ENCODE measurements at places on chromosomes 1 and 21.

GRCh38 chr21:45417256-45417950 is 12.4 kb downstream of the COL18A1 start:
- no peak for DNase-seq

- DNase-seq = no peak
These were observed 51.0 kb upstream of the POU2F1 start for GRCh38 chr1:167169642-167170041.

- DNase-seq = no peak
These were observed 9.1 kb downstream of the EXO1 start for GRCh38 chr1:241857131-241857530.

DNA sequence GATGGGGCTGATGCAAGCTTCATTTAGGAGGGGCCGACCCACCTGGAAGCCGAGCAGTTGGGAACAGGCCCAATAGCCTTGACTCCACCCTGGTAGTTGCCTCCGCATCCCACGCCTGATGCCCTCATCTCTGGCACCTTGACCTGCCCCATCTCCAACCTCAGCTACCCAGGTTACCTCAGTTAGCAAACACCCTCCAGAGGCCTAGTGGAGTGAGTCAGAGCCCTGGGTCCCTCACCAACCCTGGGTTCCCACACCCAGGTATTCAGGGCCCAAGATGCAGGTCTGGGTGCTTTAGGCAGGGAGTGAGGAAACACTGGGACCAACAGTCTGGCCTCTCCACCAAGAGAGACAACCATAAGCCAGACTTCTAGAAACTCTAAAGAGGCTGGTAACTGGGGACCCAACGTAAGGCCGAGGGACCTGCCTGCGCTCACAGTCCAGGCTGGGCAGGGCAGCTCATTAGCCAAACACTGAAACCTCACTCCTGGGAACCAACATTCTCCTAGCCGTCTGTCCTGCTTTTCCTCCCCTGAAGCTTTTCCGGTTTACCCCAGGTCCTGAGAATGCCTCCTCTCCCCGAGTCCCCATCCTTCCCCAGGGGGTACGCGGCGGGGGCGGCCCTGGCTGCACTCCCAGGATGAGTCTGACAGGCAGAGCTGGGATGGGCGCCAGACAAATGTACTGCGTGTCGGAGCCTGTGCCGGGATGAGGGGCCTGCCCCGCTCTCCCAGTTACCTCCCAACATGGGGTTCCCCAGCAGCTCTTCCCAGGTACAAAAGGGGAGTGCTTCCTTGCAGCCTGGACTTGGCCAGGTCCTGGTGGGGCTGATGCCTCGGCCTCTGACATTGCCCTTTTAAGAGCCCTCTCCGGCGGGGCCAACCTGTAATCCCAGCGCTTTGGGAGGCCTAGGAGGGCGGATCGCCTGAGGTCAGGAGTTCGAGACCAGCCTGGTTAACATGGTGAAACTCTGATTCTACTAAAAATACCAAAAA is 8.9 kb upstream of the CELSR2 start:
- DNase-seq = peak; percentile 71

GRCh38 chr1:224594360-224594759 is 21.8 kb upstream of the CNIH3 start:
- no peak for DNase-seq

- no peak for DNase-seq
These were observed 10.6 kb downstream of the SLC19A1 start for GRCh38 chr21:45531393-45532215.

DNA sequence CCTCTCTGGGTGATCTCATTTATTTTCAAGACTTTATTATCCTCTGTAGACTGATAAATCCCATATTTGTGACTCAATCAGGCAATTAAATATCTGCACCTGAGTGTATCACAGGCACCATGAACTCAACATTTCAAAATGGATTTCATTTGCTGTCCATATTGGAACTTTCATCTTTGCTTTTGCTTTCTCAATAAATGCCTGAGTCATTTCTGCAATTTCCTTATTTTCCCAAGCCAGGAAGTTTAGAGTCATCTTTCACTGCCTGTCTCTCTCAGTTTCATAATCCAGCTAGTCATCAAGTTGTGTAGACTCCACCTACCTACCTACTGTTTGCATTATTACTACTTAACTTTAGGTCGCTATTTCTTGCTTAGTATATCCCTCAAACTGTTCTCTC is 540.9 kb downstream of the LMO4 start:
- no peak for DNase-seq

DNA sequence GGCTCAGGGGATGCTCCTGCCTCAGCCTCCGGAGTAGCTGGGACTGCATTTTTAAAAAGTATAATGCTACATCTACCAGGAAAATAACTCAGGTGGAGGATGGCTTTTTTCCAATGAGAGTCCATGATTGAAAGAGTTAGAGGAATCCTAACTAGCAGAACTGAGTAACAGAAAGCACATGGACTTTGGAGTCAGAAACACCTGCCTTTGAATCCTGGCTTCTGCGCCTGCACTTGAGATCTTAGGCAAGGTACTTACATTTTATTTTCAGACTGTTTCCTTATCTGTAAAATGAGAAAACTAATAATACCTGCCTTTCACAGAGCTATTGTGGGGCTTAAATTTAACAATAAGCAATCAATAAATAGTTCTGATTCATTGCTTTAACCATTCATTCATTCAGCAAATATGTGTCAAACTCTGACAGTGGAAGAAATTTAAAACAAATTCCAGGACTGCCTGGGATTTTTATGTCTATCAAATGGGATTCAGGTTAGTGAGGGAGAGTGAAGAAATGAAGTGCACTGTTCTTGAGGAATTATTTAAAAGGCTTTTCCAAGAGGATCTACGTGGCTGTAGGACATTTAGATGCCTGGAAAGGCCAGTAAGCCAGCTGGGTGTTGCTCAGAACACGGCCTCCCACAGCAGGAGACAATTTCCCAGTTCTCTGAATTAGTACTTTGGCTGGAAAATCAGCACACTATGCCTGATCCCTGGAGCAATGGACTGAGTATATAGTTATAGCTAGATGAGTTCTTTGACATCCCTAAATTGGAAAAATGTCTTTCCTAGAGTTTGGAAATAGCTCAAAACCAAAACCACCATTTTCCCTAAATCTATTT is 12.8 kb upstream of the LBR start:
- no peak for DNase-seq

- no peak for DNase-seq
These were observed 396.6 kb downstream of the BRINP2 start for GRCh38 chr1:177567393-177567792.

DNA sequence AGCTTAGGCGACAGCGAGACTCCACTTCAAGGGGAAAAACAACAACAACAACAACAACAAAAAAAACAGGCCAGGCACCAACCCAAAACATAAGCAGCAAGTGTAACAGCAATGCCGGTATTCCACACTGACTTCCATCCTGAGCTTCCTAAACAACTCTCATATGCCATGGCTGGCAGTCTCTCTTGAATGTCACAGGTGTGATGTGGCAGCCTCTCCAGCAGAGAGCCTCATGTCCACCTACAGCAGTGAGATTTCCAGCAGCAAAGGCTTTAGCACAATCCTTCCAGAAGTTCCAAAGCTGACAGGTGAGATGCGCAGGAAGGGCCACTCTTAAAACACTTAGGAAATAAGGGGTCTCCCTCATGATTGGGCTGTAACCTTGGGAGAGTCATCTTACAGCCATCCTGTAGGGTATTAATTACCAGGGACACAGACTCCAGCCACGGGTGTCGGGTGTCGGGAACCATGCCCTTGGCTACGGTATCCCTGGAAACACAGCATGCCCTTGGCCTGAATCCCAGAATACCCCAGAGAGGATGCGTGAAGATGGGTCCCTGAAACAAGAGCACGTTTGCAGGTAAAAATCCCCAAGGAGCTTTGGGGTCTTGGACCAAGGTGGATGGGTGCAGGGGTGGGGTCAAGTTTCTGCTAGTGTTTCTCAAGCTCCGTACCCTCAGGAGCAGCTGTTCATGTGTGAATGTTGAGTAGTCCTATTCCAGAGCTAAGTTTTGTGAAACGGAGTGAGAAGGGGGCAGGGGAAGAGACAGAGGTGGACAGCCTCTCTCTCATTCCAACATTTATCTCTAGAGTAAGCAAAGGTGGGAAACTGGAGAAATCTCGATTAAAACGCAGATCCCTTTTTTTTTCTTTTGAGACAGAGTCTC is 31.4 kb downstream of the CLSTN1 start:
- DNase-seq = no peak

DNA sequence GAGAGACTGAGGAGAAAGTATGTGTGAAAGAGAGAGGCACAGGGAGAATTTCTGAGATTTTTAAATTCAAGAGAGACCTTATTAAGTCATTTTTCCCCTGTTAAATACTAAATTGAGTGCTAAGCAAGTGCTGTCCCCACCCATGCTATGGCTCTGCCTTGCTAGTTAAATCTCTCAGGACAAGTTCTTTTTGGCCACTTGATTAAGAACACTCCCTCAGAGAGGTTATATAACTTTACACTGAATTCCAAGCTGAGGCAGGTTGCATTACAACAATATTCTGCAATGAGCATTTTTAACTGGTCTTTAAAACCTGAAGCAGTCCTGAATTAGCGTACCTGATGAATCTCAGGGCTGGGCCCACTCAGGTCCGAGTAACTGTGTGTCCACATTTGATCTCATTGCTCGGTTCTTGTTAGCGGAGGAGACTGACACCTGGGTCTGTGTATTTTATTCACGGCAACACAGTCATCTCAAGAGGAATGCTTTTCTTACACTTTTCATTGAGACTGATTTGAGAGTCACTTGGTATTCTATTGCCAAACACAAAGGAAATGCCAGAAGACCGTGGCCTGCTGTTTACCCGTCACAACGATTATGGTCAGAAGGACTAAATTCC is 187.6 kb upstream of the ST6GALNAC5 start:
- DNase-seq = no peak

DNA sequence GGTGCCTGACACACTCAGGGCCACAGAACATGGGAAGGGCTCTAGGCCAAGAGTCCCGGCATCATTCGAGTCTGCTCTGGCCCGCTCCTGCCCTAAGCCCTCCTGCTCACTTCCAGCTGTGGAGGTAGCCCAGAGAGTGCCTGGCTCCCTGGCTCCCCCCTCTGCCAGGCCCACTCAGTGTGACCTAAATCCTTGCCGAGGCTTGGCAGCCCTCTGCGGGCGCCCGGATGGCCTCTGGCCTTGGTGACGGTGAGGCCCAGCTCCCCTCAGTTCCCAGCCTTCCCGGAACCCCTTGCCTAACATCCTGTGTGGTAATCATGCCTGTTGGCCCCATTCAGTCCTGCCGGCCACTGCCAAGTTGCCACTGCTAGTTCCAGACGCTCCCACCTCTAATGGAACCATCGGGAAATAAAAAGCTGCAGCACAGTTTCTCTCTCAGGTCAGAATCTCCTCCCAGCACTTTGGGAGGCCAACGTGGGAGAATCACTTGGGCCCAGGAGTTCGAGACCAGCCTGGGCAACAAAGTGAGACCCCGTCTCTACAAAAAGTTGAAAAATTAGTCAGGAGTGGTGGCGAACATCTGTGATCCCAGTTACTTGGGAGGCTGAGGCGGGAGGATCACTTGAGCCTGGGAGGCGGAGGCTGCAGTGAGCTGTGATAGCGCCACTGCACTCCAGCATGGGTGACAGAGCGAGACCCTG is 1.2 kb upstream of the H6PD start:
- DNase-seq = peak; percentile 32

- DNase-seq = no peak
These were observed 96.9 kb upstream of the SGIP1 start for GRCh38 chr1:66437136-66437401.

GRCh38 chr1:241612533-241613477 is 27.4 kb downstream of the CHML start:
- DNase-seq = no peak

- no peak for DNase-seq
These were observed 6.0 kb upstream of the BCAS2 start for GRCh38 chr1:114587203-114587991.

GRCh38 chr1:245856944-245857531 is 650.0 kb downstream of the SMYD3 start:
- DNase-seq = no peak

DNA sequence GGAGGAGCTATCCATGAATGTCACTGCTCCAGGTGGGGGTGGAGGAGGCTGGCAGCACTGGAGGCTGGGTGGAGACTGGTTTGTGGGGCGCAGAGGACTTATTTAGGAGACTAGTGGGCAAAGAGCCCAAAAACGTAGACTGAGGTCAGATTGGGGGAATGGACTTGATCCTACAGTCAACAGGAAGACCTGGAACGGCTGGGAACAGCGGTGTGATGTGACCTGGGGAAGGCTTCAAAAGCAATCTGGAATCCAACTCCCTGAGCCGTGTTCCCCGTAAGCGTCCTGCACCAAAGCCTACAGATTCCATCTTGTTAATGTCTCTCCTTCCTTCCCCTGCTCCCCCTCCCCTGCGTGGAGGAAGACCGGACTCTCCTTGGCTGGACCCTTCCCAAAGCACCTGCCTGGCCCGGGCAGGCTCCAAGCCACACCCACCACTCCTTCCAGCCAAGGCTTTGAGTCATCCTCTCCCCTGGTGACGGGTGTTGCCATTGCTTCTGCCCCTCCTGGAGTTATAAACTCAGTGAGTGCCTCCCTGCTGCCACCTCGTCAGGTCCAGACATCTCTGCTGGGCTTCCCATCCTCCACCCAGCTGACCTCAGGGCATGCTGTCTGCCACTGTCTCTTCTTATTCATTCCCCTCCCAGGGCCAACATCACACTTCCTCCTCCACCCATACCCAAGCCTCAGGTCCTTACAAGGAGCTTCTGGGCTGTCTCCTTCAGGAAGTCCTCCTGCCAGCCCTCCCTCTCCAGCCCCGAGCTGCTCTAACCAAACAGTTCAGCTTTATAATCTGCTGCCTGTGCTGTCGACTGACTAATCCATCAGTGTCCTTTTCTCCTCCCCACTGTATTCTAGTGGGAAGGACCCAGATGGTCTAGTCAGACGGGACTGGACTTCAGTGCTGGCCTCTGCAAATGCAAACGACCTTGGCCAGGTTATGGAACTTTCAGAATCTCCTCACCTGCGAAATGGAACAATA is 1.6 kb upstream of the CLSTN1 start:
- DNase-seq = peak; percentile 93

DNA sequence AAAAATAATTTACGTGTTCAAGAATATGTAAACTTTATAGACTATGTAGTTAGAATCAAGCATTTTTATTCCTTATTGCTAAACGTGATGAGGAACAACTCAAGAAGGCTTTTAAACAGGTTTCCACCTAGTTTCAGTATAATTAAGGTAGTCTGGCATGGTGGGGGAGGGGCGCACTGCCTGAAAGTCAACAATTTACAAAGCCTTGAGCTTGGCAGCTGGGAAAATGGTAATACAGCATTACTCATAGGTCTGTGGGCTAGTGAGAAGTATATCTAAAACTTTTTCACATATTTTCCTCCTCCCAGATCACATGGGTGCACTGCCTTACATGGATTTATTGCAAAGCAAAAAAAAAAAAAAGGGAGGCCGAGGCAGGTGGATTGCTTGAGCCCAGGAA is 75.2 kb downstream of the EVI5 start:
- no peak for DNase-seq

DNA sequence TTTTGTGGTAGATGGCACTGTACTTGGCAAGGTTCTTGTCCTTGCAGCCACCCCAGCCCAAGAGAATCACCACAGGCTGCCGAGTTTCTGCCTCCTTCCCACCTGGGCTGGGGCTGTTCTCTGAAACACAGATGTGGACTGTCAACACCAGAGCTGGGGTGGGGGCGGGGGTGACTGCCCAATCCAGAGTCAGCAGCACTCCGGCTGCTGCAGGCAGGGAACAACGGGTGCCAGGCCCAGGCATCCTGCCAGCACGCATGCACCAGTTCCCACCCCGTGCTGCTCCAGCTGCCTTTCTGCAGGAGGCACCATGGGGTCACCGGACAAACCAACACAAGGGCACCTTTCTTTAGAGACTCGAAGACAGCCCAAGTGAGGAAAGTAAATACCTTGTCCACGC is 14.1 kb downstream of the TMEM53 start:
- DNase-seq = peak; percentile 64
